ENCODE measurements at places on chromosomes 5 and 9.

DNA sequence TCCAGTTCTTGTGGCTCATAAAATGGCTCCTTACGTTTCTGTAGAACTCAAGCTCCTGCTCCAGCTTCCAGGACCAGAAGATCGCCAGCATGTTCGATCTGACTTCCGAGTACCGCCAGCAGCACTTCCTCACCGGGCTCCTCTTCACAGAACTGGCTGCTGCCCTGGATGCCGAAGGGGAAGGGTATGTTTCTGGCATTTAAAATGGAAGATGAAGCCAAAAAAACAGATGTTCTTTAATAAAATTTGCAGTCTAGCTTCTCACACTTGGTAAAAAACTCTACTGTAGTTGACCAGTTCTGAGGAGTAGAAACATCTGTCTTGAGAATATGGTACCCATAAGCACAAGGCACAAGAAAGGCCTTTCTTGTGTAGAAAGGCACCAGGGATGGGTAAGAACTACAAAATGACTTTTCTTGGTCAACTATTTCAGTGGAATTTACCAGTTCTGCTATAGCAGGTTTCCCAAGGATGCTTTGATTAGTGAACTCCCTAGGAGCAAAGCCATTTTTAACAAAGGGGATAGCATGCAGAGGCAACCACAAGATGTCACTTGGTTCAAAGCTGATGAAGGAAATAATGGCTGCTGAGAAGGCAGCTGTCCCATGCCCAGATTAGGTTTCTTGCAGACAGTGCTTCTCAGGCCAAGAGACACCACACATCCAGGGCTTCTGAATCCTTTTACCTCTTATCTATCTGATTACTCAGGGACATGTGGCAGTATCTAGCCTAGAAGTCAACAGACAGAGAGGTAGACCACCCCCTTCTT is 192.4 kb downstream of the DOCK8 start:
- DNase-seq = no peak

GRCh38 chr9:115117999-115118878 is at the start of gene TNC:
TNC (minus strand) TSS chr9:115118157; CDS start chr9:115091018, 27,139 bp downstream.
- DNase-seq = no peak

DNA sequence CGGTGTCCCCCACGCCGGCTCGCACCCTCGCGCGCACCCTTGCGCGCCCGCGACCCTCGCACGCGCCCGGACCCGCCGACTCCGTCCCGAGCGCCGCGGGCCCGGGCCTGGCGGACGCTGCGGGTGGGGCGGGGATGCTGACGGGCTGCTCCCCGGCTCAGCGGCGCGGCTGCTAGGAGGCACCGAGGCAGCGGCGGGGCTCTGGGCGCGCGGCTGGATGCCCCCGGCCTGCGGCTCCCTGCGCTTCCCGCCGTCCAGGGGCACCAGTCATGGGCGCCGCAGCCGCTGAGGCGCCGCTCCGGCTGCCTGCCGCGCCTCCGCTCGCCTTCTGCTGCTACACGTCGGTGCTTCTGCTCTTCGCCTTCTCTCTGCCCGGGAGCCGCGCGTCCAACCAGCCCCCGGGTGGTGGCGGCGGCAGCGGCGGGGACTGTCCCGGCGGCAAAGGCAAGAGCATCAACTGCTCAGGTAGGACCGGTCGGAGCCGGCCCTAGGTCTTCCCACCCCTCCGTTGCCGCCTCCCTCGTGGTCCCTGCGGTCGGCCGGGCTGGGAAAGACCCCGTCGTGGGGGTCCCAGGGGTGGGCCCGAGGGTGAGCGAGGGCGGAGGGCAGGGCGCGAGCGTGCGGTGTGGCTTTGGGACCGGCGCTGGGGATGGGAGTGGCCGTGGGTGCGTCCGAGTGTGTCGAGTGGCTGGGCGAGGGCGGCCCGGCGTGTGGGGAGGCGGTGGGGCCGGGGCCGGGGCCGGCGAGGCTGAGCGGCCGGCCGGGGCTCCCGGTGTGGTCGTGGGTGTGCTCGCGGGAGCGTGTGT is 530 bp downstream of the TMEFF1 start:
- no peak for DNase-seq

DNA sequence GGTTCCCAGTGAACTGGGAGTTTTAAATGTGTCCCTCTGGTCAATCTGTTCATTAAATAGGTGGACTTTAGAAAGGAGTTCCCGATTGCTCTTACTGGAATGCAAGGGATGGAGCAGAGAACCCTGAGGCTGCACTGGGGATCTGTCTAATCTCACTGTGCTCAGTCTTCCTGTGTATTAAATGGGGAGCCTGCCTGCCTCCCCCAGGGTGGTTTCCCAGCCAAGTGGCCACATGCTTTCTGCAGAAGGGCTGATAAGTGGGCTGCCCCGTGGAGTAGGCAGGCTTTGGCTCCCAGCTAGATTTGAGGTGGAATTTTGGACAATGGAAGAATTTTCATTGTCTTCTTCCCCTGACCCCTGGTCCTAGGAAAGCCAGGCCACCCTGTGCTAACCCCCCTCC is 14.0 kb upstream of the PHYHD1 start:
- no peak for DNase-seq

- no peak for DNase-seq
These were observed 254.0 kb downstream of the MAN2A1 start for GRCh38 chr5:109943701-109944235.

DNA sequence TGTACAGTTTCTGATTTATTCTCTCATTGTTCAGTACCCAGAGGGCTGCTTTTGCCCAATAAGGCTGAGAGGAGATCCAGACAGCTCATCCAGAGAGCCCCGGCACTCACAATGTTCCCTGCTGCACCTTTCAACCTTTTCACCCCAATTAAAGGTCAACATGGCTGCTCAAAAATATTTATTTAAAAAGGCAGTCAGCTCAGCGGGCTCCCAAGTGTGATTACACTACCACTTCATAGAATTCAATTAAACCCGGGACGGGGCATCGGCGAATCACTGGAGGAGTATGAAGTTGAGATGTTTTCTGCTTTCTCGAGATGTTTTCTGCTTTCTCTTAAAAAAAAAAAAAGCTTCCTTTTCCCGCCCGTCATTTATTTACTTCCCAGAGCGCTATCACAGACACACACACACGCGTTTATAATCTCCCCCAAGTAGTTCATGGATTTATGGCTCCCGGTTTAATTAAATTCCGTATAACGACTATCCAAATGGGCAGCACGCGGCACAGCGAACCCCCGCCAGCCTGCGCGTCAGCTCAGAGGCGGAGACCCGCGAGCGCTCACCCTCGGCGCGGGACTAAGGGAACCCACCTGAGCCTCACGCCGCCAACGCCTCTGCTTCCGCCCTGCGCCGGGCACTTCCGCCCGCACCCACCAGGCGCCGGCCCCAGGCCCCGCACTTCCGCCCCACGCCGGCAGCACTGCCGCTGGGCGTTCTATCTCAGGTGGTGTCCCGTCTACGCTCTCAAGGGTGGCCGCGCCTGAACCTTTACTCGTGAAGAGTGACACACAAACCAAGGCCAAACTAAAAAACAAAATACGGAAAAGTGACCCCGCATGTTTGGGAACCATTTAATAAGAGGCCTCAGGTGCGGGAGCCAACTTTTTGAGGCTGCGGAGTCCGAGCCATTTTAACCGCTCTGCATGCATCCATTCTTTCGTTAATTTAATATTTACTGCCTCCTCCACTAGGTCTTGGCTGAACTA is at the start of gene C5orf63:
Gene C5orf63, minus strand, starts transcription at position 642 of the 986 bp plus-strand sequence. CDS start 14,507 bp downstream, outside the sequence.
- DNase-seq = peak; percentile 74

GRCh38 chr9:136254381-136255165 is 9.0 kb upstream of the QSOX2 start:
- DNase-seq = no peak

DNA sequence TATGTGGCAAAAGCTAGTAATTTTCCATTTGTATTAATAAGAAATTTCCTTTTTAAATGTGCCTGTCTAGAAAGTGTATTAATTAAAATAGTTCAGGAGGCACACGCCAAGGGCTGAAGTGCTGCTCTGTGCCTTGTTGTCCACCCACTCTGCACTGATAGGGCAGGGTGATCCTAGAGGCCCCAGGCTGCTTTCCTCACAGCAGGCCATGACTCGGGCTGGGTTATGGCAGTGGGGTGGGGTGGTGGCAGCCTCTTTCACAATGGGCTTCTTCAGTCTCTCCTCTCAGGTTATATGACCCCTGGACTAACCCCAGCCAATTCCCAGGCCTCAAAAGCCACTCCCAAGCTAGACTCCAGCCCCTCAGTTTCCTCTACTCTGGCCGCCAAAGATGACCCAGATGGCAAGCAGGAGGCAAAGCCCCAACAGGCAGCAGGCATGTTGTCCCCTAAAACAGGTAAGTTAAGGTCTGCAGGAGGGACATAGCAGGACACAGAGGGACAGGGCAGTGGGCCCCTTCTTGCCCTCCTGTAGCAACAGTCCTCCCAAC is 19.5 kb downstream of the CD74 start:
- no peak for DNase-seq

Data from hematopoietic multipotent progenitor cell treated with erythropoietin and hydrocortisone succinate and interleukin-3 and kit ligand, for 15 days (in vitro differentiated cells).